ENCODE measurements at places on chromosomes 1 and 21.
A peak's percentile ranks its signal among the peaks of the same experiment; 100 is the strongest.

- DNase-seq, result no peak
Measured at GRCh38 chr1:187053876-187054275, 225.1 kb downstream of the PLA2G4A start.

DNA sequence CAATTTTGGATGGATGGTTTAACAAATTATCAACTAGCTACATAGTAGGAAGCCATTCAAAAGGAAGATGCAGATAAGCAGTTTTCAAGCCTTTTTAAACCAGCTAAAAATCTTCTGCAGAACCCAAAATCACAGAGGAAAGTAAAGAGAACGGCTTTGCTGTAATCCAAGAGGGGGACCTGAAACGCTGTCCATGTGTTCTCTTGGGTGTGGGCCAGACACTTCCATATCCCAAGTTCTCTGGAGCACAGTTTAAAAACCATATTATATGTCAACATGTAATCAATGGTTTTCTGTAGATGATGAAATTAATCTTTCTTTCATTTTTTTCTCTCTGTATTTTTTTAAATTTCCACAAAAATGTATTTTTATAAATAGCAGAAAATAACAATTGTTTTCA is 90.5 kb downstream of the SELENOF start:
- DNase-seq, result no peak

- DNase-seq, result no peak
Measured at GRCh38 chr1:111825217-111825616, 69.5 kb downstream of the DDX20 start.

DNA sequence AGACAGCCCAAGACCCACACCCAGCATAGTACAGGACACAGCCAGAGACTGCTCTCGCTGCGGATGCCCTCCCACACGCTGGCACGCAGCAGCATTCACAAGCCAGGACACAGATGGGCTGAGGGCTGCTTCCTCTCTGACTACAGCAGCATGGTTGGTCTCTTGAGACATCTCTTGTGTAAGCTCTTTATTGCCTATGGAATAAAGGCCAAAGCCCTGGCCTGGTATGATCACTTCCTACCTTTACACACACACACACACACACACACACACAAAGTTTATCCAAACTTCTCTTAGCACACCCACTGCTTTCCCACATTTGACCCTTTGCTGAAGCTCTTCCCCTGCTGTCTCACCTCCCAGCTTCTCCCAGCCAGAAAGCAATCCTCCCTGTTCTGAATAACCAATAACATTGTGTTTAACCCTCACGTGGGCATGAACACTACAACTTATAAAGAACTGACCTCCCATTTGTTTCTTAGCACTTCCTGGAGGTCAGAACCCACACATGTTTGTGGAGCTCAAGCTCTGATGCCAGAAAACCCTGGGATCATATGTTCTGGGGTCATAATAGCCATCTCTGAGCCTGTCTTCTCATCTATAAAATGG is 1.2 kb upstream of the LUZP1 start:
- DNase-seq, result no peak

DNA sequence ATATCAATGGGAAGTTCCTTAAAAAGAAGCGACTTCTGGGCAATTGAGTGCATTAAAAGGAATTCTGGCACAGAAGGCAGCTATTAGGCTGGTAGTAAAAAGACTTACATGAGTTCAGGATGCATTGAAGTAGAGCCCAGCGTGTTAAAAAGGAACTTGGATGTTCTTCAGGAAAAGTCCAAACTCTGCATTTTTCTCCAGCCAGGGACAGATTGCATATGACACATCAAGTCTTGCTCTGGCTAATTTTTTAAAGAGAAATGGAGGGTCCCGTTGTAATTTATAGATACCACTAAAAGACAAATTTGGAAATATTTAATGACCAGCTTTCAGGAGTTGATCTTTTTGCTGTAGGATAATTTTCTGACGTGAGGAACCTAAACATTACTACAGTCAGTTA is 1.2 kb downstream of the TPRG1L start:
- no peak for DNase-seq

- DNase-seq, result peak; percentile 2
Measured at GRCh38 chr1:85199667-85200462, 951 bp downstream of the SYDE2 start.

DNA sequence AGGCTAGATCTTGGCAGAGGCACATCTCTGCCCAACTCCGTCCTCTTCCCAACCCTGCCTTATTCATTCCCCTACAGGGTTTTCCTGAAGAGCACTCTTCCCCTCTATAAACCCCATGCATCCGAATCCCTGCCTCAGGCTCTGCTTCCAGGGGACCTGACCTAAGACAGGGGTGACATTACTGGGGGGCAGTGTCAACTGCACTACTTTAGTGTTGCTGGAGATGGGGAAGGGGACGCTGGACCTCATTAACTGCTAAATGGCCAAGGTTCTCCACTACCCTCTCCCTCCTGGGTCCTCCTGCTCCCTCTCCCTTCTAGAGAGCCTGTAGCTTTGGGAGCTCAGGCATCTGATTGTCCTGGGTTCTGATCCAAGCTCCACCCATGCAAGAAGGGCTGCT is 126.2 kb downstream of the GRIK3 start:
- no peak for DNase-seq

- DNase-seq, result no peak
Measured at GRCh38 chr1:224607188-224608148, 8.6 kb upstream of the CNIH3 start.

- no peak for DNase-seq
Measured at GRCh38 chr1:116553386-116554115, 17.3 kb downstream of the CD58 start.

DNA sequence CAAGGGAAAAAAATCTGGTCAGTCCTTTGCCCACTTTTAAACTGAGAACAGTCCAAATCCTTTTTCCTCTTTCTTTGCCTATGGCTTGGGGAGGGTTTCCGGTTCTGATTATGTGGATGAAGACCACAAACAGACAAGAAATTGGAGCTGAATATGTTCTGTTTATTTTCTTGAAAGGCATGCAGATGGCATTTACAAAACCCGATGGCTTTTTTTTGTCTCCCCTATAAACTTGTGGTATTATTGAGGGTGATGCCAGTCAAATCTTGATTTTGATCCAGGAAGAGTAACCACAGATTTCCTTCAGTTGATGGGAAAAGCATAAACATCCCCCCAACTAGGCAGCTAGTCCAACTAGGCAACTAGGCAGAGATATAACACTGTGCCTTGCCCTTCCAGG is 38.9 kb downstream of the PLPP3 start:
- DNase-seq, result no peak

DNA sequence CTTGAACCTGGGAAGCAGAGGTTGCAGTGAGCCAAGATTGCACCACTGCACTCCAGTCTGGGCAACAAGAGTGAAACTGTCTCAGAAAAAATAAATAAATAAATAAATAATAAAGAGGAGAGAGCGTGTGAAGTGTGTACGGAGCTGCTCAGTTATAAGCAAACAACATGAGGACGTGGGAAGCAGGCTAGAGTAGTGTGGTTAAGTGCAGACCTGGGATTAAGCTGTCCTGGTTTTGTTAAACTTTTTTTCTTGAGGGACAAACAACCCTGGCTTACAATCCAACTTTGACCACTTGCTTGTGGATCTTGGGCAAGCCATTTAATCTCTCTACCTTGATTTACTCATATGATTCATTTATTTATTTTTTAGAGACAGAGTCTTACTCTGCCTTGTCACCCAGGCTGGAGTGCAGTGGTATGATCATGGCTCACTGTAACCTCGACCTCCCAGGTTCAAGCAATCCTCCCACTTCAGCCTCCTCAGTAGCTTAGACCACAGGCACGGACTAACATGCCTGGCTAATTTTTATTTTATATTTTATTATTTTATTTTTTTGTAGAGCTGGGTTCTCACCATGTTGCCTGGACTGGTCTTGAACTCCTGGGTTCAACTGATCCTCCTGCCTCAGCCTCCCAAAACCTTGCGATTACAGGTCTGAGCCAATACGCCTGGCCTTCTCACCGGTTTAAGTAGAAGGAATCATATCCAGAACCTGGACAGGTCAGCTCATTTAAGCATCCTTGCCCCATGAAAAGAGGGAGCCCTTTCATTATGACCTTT is 52.7 kb downstream of the RPS6KA1 start:
- no peak for DNase-seq

DNA sequence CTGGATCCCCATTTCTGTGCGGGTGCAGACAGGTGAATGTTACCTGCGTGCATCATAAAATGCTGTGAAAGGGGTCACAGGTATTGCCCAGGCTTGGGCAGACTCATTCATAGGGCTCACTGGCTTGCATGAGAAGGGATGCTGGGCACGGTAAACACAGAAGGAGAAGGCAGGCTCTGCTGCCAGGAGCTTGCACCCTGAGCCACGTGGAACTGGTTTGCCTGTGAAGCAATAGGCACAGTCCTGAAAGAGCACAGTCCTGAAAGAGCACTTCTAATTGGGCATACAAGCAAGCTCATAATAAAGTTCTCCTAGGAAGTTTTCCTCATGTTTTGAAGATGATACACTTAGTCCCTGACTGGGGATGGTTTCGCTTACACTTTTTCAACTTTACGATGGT is 40.9 kb downstream of the GALNT2 start:
- DNase-seq, result no peak

DNA sequence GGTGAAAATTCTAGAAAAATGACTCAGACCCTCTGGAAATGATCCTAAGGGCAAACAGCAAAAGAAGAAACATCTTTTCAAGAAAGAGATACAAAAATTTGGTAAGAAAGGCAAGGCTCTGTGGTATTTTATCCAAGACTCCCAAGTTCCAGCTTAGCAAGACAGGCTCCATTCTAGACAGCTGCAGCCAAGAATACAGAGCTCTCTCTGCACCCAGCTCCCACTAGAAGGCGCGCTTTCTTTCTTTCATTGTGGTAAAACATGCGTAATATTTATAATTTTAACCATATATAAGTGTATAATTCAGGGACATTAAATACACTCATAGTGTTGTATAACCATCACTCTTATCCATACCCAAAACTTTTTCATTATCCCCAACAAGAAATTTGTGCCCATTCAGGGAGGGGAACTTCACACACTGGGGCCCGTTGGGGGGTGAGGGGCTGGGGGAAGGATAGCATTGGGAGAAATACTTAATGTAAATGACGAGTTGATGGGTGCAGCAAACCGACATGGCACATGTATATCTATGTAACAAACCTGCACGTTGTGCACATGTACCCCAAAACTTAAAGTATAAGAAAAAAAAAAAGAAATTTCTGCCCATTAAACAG is 2.2 kb upstream of the HFM1 start:
- no peak for DNase-seq

DNA sequence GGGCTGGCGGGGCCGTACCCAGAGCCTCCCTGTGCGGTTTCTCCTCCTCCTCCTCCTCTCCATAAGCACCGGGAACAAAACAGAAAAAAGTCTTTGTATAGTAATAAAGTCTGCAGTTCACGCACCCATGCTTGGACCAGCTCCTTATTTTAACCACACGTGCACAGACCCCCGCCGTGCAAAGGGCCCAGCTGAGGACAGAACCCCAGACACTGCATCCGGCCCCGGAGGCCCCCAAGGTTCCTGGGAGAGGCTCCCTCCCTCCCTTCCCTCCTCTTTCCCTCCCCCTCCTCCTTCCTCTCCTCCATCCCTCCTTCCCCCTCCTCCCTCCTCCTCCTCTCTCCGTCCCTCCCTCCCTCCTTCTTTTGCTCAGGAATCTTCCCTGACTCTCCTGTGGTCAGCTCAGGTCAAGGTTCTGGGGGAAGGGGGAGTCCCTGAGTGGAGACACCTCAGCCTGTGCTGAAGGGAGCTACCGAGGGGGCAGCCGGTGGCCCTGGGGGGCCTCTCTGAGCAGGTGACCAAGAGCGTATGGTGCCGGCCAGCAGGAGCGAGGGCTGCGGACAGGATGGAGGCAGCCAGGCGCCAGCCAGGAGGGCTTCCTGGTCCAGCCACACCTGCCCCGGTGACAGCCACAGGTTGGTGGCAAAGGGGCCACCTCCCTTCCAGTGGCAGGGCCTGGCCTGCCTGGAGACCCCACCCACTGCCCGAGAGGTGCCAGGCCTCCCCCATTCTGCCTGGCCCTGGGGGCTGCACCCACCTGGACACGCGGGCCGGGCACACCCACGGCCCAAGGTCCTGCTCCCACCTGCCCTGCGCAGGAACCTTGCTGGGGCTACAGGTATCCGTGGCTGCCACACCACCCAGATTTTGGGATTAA is 3.2 kb upstream of the TTLL10 start:
- no peak for DNase-seq

GRCh38 chr1:5721634-5722215 is 270.5 kb downstream of the NPHP4 start:
- no peak for DNase-seq

GRCh38 chr21:44354001-44354405 is 582 bp downstream of the TRPM2 start:
- DNase-seq, result no peak

GRCh38 chr1:33143698-33144097 is 38.1 kb downstream of the TRIM62 start:
- DNase-seq, result no peak

DNA sequence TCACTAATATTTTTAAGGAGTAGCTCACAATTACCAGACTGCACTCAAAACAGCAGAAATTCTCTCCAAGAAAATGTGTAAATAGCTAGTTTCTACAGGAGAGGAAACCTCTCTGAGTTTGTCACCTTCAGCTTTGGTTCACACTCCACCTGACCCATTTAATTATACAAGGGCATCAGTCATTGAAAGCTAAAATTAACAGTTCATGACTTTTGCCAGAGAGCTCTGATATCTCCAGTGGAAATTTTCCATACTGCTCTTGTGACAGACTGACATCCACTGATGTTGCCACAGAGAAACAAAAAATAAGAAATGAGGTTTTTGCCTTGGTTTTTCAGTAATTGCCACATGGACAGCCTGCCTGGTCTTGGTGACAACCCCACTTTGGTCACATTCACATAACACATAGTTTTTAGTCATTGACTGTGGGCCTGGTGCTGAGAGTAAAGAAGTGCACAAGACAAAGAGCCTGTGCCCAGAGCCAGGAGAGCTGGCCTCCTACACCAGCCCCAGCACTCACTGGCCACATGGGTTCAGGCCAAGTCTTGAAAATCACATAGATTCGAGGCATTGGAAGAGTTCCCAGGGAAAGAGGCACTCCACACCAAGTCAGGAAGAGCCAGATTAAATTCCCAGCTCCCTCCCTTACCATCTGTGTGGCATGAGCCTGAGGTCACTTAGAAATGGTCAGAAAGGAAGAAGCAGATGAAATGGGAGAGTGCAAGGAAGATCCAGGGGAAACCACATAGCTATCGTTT is 13.8 kb upstream of the SIM2 start:
- DNase-seq, result no peak

- DNase-seq, result no peak
Measured at GRCh38 chr1:162689745-162690671, 57.7 kb downstream of the DDR2 start.

GRCh38 chr1:241308471-241308870 is 48.5 kb downstream of the RGS7 start:
- DNase-seq, result no peak

GRCh38 chr1:206145771-206146290 is 28.6 kb upstream of the AVPR1B start:
- no peak for DNase-seq

- no peak for DNase-seq
Measured at GRCh38 chr1:187047298-187047697, 218.5 kb downstream of the PLA2G4A start.

DNA sequence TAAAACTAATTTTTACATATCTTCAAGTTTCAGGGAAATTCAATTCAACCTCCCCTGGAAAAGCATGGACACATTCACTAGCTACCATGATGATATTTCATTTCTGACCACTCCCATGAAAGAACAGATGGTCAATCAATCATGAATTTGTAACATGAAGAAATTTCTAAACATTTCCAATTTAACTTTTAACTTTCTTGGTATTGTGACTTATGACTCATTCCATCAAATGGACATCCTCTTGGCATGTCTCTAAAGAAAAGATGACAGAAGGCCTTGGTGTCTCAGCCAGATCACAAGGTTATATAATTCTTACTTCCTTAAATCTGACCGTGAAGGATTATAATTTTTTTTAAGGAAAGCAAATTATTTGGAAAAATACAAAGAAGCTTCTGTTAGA is 10.5 kb upstream of the MCOLN3 start:
- no peak for DNase-seq
